ENCODE measurements at places on chromosomes 11 and 22. TPM values are rescaled to one million over a fixed set of nuclear protein-coding genes. Genes with fewer than 3 reads are reported as not detected.

CDCA5 gene
- total RNA-seq = 6.0 TPM

MUC6 gene
- not detected for total RNA-seq

SCUBE1 gene
- total RNA-seq = 0.07 TPM

TMPRSS13 gene
- 0.66 TPM for total RNA-seq

OR4A16 gene
- not detected for total RNA-seq

ANO1 gene
- total RNA-seq = 0.14 TPM

RFPL1 gene
- not detected for total RNA-seq

MYBPC3 gene
- total RNA-seq = not detected

OR52H1 gene
- total RNA-seq = not detected

CNIH2 gene
- 12.2 TPM for total RNA-seq

RCOR2 gene
- total RNA-seq = 20.3 TPM

KCNJ11 gene
- total RNA-seq = not detected

DNA sequence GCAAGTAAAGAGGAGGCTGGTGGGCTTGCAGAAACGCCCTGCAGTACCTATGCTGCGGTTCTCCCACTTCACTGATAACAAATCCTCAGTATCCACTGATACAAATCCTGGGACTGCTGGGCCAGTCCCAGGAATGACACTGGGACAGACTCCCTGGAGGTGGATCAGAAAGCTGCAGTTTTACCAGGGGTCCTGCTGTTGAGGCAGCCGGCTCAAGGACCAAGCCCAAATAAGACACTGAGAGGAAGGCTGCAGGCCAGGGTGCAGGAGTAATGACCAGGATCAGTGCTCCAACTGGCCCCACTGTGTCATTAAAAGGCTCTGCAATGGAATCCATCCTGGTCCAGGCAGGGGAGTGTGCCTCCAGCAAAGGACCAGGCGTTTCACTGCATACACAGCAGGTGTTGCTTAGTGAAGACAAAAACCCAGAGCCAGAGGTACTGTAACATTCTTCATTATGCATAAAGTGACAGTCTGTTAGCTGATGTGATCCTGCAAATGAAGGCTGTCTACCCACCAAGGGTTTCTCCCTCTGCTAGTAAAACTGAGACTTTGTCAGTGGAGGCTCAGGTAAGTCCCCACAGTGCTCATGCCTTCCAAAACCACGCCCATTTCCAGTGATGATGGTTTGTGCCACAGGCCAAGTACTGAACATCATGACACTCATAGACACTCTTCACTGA lies 1.4 kb upstream of the C22orf39 start:
- no peak for DNase-seq

DNA sequence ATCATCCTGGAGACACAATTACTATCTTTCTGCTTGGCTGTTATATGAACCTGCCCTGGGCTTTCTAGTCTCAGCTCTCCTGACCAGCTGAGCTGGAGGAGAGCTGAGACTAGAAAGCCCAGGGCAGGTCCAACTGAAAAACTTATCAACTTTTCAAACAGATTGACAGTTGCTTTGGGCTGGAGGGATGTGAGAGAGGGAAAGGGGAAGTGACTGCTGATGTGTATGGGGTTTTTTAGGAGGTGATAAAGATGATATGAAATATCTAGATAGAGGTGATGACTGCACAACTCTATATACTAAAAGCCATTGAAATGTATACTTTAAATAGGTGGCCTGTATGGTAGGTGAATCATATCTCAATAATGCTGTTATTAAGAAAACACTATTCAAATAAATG lies 60.2 kb upstream of the CHRM4 start:
- no peak for DNase-seq

DNA sequence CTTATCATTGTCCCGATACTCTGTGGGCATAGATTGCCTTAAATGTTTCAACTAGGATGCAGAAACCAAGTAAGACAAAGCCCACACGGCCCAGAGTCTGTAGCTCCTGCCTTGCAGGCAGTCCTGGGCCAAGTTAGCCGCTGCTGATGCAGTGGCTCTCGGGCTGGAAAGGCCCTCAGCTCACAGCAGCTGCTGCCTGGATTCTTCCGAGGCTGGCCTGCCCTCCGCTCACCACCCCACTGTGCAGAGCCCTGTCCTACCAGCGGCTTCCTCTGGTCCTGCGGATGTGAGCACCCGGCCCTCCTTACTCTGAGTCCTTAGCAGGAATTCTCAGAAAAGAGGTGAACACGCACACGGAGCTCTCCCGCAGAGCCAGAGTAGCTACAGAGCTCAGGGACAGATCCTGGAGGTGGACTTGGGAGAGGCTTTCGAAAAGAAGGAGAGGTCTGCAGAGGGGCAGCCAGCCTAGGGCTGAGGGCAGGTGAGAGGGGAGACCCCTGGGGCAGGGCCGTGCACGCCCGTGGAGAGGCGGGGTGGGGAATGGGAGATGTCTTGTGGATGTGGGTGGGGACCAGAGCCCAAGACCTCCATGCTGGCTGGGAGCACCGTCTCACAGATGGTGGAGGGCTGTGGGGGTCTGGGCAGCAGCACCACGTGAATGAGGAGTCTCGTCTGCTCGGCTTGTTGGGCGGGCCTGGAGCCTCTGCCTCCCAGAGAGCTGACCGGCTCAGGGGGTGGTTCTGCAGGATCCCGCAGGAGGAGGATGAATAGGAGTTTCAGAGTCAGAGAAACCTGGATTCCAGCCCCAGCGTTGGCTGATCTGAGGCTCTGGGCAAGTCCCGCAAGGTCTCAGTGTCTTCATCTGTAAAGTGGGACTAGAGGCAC lies 117.4 kb upstream of the B3GAT1 start:
- DNase-seq = no peak

DNA sequence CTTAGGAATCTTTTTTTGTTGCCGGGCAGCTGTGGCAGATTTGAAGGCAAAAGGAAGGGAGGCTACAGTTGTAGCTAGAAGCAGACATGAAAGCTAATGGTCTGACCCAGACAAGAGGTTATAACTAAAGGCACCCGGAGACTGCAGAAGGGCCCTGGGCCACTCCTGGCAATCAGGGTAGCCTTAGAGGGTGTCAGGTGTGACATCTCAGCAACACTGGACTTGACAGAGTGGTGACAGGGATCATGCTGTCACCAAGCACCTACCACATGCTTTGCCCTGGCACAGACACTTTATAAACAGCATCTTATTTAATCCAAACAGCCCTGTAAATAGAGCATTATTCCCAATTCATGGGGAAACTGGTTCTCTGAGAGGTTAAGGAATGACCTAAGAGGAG lies 25.7 kb downstream of the TUB start:
- no peak for DNase-seq

DNA sequence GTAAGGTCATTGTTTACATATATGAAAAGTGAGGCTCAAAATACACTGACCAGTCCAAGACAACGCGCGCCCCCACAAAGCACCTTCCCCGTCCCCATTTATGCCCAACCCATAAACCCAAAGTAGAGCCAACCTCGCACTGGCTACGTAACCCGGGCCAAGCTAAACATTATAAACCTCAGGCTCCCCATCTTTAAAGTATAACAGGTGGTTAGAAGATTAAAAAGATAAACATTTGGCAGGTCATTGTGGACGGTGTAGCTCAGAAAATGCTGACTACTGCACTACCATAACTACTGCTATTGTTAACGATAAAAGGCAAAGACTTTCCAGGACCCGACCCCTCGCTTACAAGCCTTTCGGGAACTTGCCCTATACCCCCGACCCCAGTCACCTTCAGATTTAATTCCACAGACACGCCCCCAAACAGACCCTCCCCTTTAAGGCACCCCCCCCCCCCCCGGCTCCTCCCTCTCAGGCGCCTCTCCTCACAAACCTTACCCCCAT lies 470 bp downstream of the NUMA1 start:
- DNase-seq = no peak

- no peak for DNase-seq
These were observed 463 bp downstream of the TMEM126B start for GRCh38 chr11:85628771-85629341.

DNA sequence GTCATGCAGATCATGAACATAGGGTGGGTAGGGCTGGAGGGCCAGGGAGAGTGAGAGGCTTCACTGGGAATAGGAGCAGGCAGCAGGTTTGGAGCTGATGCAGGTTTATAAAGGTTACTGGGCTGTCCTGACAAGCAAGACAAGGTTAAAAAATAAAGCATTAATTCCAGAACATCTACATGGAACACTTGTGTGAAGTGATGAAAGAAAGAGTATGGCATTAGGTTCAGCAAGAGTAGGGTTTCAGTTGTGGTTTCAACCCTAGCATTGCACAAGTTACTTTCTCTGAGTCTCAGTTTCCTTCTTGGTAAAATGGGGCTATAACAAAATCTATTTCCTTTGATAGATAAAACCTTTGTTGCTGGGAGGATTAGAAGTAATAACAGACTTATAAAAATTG lies 114.6 kb upstream of the SESN3 start:
- DNase-seq = no peak

GRCh38 chr11:87769661-87770060 lies 405.6 kb downstream of the RAB38 start:
- no peak for DNase-seq

GRCh38 chr11:14499178-14499559 lies 442 bp downstream of the COPB1 start:
- no peak for DNase-seq

GRCh38 chr11:119094816-119095065 lies 6.9 kb downstream of the DPAGT1 start:
- DNase-seq = peak; percentile 75

- DNase-seq = no peak
These were observed 190.2 kb downstream of the DSCAML1 start for GRCh38 chr11:117606790-117607189.

DNA sequence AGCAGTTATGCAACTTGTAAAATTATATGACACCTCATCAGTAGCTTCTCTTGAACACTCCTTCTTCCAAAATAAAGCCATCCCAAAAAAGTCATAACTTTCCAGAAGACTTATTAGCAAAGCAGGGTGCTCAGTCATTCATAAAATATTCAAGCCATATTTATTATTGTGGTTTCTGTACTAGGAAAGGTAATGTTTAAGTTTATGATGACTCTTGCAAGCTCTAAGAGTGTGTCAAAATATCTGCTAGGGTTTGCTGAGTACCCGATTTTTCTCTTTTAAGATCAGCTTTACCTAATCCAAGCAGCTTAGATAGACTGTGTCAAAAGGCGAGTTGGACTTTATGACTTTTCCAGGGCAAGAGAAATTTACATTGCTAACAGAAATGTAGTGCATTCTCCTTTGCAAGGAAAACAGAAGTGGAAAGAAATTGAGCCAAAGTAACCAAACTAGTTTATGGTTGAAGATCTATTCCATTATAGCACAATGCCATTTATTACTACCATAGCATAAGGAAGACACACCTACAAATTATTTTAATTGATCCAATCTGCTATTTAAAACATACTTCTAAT lies 98.0 kb upstream of the SOX6 start:
- DNase-seq = peak; percentile 6

GRCh38 chr11:70105755-70106571 lies 27.8 kb downstream of the ANO1 start:
- DNase-seq = no peak

DNA sequence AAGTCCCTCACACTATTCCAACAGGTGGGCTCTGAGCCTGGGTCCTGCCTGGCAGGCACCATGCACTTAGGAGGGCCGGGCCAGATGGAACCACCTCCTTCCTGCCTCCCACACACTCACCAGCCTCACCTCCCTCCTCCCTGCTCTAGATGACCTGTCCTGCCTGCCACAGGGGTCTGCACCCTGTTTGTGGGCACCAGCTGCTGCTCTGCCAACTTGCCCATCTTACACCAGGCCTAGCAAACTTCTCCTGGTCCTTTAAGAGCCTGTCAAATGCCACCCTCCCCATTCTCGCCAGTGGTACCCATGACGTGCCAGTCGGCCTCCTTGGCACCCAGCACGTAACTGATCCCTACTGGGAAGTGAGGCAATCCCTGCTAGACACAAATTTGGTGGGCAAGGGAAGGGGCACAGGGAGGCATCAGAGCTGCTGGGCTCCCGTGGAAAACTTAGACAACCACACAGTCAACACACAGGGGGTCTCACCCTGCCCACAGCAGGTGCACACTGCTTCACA lies 3.1 kb downstream of the MOB2 start:
- no peak for DNase-seq

DNA sequence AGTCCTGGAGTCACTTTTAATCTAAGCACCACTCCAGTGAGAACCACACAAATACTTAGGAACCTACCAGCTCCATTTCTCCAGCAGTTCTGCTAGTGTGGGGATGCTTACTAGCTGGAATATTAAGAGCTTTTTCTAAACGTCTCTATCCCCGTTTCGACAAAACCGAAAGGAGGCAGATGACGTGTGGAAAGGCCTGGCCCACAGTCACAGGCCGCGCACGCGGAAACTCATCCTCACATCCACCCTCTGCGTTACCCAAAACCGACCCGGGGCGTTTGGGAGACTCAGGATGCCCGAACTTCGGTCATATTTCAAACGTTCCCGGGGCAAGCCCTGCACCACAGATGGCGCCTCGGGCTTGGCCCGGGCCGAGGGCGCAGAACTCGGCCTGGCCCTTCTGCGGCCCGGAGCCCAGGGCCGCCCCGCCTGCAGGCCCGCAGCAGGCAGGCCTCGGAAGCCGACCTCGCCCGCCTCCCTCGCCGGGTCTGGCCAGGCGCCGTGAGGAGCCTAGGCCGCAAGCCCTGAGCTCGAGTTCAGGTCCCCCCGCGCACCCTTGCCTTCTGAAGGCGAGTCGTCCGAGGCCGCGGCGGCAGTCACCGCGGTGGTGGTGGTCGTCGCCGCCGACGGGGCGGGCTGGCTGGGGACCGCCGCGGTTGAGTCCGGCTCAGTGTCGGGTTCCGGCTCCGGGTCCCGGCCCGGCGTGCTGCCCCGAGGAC lies 473 bp downstream of the FNBP4 start:
- peak; percentile 59 for DNase-seq

- DNase-seq = no peak
These were observed 652.0 kb upstream of the CCDC90B start for GRCh38 chr11:83938148-83938547.

DNA sequence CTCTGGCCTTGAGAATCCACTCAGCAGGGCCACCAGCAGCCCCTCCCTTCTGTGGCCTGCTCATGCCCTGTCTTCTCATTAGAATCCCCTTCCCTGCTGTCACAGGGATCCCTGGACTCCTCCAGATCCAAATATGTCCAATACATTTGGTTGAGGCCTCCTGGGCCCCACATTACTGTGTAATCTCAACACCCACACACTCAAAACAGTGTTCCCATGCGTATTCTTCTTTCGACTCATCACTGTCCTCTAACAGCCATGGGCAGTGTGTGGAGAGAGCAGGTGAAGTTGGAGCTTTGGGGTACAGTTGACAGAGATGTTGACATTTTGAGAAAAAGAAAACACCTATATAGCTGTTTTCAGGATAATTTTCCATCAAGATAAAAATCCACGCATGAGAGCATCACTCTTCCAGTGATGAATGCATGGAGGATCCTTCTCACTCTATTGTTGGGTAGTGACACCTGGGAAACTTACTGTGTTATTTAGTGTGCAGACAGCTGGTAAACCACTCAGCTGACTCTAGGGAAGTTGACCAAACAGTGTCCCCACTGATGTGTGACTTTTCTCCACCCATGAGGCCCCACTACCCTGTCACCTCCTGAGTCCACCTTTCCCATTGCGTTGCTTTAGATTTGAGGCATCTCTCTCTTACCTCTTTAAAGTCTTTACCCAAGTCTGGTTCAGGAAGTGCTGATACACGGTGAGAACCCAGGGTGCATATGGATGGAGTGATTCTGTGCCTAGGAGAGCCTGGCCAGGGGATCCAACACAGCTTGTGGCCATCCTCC lies 28.7 kb upstream of the VPREB1 start:
- DNase-seq = no peak

Measured in astrocyte (in vitro differentiated cells and primary cell).